ENCODE measurements at places on chromosomes 2 and 18. TPM values are rescaled to one million over a fixed set of nuclear protein-coding genes. Genes with fewer than 3 reads are reported as not detected.
A peak's percentile ranks its signal among the peaks of the same experiment; 100 is the strongest.

MORN2 gene
- 14.8 TPM for total RNA-seq

FIGN gene
- 9.8 TPM for total RNA-seq

SEMA4F gene
- total RNA-seq = 3.9 TPM

EFHD1 gene
- total RNA-seq = 11.4 TPM

DNA sequence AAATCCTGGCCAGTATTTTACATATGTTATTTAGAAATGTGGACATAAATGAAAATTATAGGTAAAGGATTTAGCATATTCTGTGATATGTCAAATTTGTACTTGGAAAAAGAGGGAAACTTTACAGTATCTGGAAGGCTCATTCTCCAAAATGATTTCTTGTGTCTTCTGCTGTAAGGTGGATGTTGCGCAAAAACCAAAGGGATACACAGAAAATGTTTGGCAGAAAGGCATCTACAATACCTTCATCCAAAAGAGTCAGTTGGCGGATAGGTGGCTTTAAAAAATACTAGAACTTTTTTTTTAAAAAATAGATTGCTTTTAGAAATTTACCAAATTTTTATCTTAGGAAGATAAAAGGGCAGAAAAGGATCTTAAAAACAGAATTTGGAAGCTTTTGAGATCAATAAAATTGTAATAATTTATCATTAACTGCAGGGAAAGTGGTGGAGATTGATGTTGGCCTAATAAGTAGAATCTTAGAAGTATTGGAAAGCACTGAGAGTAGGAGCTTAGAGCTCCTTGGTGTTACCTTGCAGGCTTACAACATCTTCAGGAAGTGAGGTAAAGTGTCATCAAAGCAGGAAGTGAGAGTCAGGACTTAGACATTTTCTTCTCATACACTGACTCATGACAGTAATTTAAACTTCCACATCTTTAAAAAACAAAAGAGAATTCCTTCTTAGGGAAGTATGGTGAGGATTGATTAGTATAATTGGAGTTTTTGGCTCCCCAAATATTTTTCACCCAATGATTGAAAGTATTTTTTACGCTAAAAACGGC is 2.1 kb downstream of the NABP1 start:
- H3K4me3 ChIP-seq = no peak overlapping the region
- H3K36me3 ChIP-seq = no peaks in the 10 kb centered on the region
- H3K27me3 ChIP-seq = no peaks in the 10 kb centered on the region
- H3K27ac ChIP-seq = no peak overlapping the region

GRCh38 chr2:24111407-24111901 is 11.7 kb downstream of the PFN4 start:
- H3K36me3 ChIP-seq = no peaks in the 10 kb centered on the region
- H3K27ac ChIP-seq = peak overlapping the region; percentile 36

- DNase-seq = no peak
- H3K27me3 ChIP-seq = no peaks in the 10 kb centered on the region
- H3K4me3 ChIP-seq = no peak overlapping the region
- H3K36me3 ChIP-seq = no peaks in the 10 kb centered on the region
These were observed 67.5 kb downstream of the PDK1 start for GRCh38 chr2:172623249-172623965.

GRCh38 chr2:218478544-218478943 is 59.6 kb downstream of the VIL1 start:
- no peak for DNase-seq
- H3K36me3 ChIP-seq = peaks cover 24% of the 10 kb centered on the region
- no peak overlapping the region for H3K27ac ChIP-seq
- H3K27me3 ChIP-seq = no peaks in the 10 kb centered on the region

DNA sequence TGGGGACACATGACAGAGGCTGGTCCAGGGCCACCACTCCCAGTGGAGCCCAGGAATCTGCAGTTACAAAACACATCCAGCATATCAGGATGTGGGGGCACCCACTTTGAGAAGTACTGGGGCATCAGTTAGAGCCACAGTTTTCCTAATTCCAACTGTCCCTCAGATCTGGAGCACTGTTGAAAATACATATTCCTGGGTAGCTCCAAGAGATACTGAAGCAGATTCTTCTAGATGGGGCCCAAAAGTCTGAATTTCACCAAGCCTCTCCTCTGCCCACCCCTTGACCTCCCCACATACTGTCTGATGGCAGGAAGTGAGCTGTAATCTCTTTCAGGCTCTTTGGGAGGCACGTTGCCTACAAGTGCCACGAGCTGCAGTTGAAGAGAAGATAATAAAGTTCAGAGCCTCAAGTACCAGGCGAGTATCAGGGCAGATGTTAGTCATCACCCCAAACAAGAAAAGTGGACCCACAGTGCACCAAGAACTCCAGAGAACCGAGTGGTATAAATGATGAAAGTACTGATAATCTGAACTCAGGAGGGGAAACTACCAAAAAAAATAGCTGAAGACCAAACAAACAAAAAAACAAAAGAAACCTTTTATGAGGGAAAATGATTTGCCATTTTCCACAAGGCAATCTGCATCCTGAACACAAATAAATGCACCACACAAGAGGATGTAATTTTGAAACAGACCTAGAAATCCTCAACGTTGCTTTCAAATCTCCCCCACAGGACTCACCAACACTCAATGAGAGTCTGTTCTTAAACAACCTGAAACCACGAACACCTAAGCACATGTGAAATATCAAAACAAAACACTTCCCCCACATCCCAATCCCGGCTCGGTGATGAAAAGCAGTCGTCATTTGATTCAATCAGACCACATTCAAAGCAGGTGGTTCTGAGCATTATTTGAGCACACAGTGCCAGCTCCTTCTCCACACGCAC is 98.7 kb downstream of the TCF4 start:
- no peak for DNase-seq
- no peaks in the 10 kb centered on the region for H3K4me1 ChIP-seq
- no peak overlapping the region for H3K27ac ChIP-seq
- no peaks in the 10 kb centered on the region for H3K27me3 ChIP-seq
- no peaks in the 10 kb centered on the region for H3K36me3 ChIP-seq

- H3K4me3 ChIP-seq = no peak overlapping the region
- no peaks in the 10 kb centered on the region for H3K36me3 ChIP-seq
- no peaks in the 10 kb centered on the region for H3K4me1 ChIP-seq
- no peak for DNase-seq
These were observed 242.3 kb upstream of the PXDN start for GRCh38 chr2:1986598-1986997.

DNA sequence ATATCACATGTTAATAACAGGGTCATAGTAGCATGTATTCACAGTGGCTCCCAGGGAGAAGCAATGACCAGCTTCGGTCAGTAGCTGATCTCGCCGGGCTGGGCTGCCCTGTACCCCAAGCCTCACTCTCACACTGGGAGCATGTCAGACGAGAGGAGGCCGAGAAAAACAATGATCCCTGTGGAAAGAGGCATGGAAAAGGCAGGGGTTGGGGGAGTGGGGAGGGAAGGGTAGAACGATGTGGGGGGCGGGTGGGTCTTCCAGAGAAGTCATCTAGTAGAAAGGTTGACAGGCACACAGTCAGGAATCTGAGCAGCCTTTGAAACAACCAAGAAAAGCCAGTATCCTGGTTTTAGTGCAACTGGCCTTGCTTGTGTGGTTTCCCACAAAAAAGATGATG is 25.4 kb downstream of the TGFA start:
- H3K27ac ChIP-seq = no peak overlapping the region
- no peak overlapping the region for H3K4me3 ChIP-seq
- no peaks in the 10 kb centered on the region for H3K4me1 ChIP-seq
- no peaks in the 10 kb centered on the region for H3K36me3 ChIP-seq
- no peaks in the 10 kb centered on the region for H3K27me3 ChIP-seq
- no peak for DNase-seq

DNA sequence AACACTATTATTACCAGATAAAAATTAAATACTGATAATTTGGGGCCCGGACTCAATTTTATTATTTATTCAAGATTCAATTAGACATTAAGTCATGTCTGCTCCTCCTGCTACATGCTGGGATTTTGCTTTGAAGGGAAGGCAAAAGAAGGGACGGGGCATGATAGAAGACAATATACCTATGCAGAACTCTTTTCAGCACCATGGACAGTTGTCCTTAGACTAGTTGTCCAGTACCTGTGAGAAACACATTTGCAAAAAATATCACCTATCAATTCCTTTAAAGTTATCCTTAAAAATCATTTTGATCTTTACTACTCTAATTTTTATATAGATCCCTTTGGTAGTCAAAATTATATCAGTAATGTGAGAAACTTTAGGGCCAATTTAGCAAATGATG is 100.2 kb upstream of the SULT1C3 start:
- H3K36me3 ChIP-seq = no peaks in the 10 kb centered on the region
- no peaks in the 10 kb centered on the region for H3K4me1 ChIP-seq
- no peak for DNase-seq
- H3K27ac ChIP-seq = no peak overlapping the region
- no peaks in the 10 kb centered on the region for H3K27me3 ChIP-seq

DNA sequence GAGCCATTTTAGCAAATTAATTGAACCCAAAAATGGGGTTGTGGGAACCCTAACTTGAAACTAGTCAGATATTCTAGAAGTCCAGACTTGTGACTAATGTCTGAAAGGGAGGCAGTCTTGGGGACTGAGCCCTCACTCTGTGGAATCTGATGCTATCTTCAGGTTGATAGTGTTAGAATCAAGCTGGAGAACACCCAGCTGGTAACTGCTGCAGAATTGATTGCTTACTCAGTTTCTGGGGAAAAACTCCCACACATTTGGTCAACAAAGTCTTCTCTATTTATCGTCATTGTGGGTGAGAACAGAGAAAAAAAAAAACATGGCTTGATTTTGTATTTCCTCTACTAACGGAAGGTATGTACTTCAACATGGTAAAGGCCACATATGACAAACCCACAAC is 1925.8 kb upstream of the CELF4 start:
- no peak for DNase-seq
- no peaks in the 10 kb centered on the region for H3K36me3 ChIP-seq
- H3K4me1 ChIP-seq = no peaks in the 10 kb centered on the region
- no peaks in the 10 kb centered on the region for H3K27me3 ChIP-seq
